ENCODE measurements at places on chromosomes 2 and 18.

DNA sequence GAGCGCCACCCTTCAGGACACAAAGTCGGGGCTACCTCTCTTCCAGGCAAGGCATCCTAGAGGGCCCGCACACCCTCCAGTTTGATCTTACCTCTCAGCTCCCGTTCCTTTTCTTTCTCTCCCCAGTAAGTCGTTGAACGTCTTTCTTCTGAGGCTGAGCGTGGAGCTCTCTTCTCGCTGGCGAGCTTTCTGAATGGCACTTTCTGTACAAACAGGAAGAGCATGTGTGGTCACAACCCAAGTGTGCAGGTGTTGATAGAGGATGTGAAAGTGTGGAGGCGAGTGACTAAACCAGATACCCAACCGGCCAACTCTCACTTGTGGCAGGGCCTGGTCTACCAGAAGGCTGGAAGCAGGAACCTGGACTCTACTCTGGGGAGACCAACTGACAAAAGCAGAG lies at the start of gene AFF3:
AFF3 (minus strand) TSS at position 198 of the 400 bp plus-strand sequence. CDS start 38,136 bp downstream, outside the sequence.
- no peak for DNase-seq

GRCh38 chr2:107322416-107322815 lies 436.4 kb upstream of the ST6GAL2 start:
- no peak for DNase-seq

DNA sequence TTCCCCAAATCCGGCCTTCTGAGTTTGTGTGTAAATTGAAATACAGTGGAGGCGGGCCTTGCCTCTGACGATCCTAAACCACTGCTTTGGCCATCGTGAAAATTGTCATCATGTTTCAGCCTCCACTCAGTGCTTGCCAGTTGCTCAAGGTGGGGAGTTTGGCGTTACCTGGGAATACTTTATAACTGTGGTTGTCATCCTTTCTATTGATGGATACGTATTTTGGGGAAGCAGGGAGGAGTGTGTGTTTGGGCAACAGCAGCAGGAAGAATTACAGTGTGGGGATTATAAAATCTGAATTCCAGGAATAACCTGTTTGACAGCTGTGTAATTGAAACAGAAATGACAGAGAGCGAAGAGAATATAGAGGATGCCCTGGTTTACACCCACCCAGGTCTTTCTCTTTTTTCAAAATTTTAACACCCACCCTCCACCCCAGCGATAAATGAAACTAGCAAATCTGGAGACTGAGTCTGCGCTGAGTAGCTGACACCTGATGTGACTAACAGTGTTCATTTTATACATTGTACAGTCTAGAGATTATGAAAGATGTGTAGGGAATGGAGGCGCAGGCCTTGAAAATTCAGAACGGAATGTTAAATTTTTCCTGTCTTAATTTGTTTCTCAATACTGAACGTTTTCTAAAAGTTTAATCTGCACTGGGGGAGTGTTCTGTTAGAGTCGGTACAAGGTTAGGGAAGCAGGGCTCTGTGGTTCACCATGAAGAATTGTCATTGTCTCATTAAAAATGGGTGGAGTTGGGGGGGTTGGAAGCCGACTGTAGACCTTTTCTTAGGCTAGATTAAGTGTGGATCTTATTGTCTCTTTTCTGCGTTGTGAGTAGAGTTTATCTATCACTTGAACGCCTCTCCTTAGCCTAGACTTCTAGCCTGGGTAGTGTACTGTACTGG lies 1.6 kb downstream of the MAP4K4 start:
- DNase-seq: no peak

- no peak for DNase-seq
These were observed 533.4 kb downstream of the NYAP2 start for GRCh38 chr2:225932811-225933413.

DNA sequence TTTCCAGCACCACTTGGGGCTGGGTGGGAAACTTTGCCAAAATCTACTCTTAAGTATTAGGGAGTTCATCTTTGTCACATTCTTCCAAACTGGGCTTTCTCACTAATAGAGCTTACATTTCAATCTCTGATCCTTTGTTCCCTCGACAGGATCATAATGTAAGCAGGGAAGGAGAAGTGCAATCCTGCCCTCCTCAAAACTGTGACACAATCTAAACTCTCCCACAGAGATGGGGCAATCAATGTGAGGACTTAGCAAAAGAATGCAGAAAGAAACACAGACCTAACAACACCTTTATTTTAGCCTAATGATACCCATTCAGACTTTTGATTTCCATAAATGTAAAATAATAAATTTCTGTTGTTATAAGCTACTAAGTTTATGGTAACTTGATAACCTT lies 40.8 kb downstream of the DSEL start:
- DNase-seq: no peak

DNA sequence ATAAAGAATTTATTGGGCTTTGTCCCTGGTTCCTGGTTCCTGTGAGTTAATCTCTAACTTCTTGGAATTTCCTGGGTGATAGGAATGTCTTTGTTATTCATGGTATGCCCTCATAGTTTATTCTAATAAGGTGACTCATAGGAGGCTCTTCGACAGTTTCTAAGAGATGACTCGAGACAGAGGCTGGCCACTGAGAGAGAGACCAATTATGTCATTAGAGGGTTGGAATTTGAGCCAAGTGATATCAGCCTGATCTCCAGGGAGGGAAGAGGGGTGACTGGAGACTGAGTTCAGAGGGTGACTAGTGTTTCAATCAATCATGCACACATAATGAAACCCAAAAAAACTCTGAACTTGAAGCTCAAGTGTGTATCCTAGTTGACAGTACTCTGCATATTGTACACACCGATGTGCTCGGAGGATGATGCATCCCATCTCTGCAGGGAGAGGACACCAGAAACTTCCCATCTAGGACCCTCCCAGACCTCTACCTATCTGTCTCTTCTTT lies 185.7 kb downstream of the MTCL1 start:
- no peak for DNase-seq

DNA sequence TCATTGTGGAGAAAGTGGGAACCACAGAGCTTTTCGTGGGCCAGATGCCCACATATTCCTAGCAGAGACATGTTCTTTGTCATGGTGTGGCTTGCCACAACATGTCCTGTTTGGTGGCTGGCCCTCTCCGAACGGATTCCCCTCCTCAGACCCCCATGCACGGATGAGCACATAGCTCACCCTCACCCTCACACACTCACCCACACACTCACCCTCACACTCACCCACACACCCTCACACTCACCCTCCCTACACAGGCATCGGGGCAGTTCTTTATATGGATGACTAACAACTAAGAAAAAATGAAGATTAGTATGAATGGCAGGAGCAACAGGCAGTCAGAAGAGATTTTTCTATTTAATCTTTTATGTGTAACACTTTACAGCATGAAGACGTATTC lies 149.9 kb downstream of the ZNF236 start:
- no peak for DNase-seq

- DNase-seq: no peak
These were observed 1.8 kb upstream of the ABI2 start for GRCh38 chr2:203326356-203326755.

- no peak for DNase-seq
These were observed 189.9 kb downstream of the SH3RF3 start for GRCh38 chr2:109318949-109319342.

DNA sequence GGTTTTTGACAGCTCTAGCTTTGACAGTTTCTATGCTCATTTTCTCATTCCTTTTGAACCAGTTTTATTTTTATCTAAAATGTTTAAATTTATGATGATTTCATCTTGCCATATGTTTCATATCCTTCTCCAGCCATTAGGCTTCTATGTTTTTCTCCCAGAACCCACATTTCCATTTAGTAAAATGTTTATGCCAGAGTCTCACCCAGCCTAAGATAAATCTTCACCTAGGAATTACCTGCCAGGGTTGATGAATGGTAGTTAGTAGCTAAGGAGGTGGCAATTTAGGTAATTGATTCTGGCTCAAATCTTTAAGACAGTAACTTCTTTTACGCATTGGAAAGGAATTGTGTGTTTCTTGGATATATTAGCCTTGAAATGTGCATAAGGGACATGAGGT lies 83.6 kb downstream of the PRKRA start:
- DNase-seq: no peak

GRCh38 chr2:194020155-194020554 lies 1636.9 kb upstream of the SLC39A10 start:
- no peak for DNase-seq

DNA sequence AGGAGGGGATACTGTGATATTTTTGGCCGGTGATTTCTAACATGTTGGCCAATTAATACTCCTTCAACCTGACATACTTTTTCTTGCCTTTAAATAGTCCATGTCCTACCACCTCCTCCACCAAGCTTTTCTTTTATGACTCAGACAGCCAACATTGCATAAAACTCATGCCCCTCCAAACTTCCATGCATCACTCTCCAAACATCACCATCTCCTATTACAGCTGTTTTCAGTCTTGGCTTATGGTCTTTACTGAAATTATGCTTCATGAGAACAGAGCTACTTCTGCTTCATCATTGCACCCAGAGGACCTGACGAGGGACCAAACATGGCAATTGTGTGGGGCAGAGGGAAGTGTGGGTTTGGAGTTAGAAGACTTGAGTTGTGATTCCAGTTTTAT lies 305.4 kb downstream of the LPIN1 start:
- no peak for DNase-seq

DNA sequence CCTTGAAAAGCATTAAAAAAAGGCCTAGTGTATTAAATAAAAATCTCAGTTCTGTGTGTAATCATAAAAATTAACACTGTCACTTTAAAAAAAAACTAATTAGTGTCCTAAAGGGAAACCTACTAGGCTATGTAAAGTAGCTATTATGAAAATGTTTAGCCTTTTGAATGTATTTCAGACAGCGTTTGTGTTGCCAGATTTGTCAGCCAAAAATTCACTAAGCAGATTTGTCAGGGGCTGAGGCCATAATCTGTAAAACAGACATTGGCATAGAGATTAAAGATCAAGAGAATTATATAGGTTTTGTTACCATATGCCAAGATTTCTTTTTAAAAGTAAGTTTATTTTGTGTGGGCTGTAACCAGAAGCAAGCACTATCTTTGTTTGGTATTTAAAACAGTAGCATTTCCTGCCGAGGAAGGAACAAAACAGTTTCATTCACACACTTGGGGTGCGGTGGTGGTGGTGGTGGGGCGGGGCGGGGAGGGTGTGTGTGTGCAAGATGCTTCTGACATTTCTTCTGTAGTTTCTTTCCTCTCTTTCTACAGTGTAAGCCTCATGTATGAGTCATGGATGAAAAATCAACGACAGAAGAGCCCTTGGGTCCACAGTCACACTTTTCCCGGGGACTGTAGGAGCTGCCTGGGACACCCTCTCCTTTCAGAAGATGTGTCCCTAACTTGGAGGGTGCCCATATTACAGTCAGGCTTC lies 328.5 kb upstream of the FANCL start:
- no peak for DNase-seq

DNA sequence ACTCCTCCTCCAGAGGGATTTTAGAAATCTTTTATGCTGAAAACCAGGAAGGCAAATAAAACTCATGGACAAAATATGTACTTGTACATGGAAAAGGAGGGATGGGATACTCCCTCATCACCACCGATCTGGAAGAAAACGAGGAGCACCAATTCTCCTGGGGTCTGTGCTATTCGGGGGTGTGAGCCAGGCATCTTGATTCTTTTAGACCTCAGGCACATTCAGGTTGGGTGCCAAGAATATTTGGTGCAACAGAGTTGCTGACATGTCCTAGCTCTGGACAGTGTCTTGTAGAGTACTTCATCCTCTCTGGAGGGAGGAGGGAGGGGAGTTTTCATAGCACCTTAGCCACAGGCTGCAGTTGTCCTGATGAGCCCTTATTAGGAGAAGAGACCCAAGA lies 163.0 kb downstream of the PRKCE start:
- DNase-seq: no peak
